ENCODE measurements at places on chromosomes 6 and 20. TPM values are rescaled to one million over a fixed set of nuclear protein-coding genes. Genes with fewer than 3 reads are reported as not detected.

- no peak for DNase-seq
- no peaks in the 10 kb centered on the region for H3K4me1 ChIP-seq
- H3K27ac ChIP-seq = no peak overlapping the region
- no peak overlapping the region for H3K4me3 ChIP-seq
- no peaks in the 10 kb centered on the region for H3K36me3 ChIP-seq
- no peaks in the 10 kb centered on the region for H3K27me3 ChIP-seq
These were observed 156.7 kb upstream of the THEMIS start for GRCh38 chr6:128057541-128057940.

DNA sequence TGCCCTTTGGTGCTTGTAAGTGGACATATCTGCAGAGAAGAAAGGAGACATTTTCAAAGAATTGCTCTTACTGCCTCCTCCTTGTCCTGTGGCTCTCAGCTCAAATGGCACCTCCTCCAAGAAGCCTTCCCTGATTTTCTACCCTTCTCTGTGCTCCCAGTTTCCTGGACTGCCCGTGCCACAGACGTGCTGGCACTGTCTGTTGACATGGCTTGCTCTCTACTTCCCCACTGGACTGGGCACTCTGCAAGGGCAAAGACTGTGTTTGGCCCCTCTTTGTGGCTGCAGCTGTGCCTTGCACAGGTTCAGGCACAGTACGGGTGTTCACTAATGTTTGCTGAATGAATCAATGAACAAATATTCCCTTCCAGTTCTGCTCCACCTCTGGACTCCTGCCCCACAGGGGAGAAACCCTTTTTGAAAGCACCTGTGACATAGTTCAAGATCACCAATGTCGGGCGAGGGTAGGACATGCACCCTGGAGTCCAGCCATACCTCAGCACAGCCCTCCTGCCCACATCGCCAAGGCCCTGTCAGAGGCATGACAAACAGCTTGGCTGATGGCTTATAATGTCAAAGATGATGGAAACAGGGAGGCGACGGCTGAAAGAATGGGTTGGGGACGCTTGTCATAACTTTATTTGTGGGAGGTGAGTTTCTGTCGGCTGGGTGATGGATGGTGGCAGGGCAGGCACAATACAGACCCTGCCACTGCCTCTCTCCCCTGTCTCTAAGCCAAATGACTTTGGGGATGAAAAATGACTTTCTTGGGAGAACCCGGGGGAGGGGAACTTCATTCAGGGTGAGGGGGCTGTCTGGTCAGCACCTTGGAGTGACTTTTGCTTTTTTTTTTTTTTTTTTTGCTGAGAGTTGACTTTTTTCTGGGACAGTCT lies 15.6 kb upstream of the CTNNBL1 start:
- H3K27ac ChIP-seq = no peak overlapping the region
- H3K4me3 ChIP-seq = no peak overlapping the region
- peaks cover 40% of the 10 kb centered on the region for H3K27me3 ChIP-seq
- H3K36me3 ChIP-seq = no peaks in the 10 kb centered on the region

SEL1L2 gene
- total RNA-seq = not detected

ARG1 gene
- total RNA-seq = not detected

DNA sequence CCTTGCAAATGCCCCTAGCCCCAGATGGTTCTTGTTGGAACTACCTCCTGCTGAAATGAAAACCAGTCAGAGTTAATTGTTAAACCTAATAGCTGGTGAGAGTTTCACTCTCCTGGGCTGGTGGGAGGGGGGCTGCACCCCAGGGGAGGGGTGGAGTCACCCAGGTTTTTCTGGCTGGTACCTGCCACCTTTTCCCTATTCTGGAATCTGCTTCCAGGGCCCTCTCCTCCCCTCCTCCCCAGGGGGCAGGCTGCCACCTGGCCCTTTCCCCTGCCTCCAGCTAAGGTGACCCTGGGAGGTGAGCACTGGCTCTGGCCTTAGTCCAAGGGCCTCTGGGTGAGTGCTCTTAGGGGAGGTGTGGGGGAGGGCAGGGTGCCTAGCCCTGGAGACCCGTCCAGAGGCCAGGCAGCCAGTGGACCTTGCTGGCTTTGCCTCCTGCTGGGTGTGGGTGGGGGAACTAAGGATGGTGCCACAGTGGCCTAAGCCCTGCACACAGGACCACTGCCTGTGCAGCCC lies 48.8 kb upstream of the EPB41L1 start:
- H3K4me1 ChIP-seq = no peaks in the 10 kb centered on the region
- no peaks in the 10 kb centered on the region for H3K27me3 ChIP-seq
- no peak overlapping the region for H3K4me3 ChIP-seq
- no peaks in the 10 kb centered on the region for H3K36me3 ChIP-seq
- H3K27ac ChIP-seq = no peak overlapping the region

C20orf173 gene
- not detected for total RNA-seq

PCK1 gene
- total RNA-seq = not detected

ENPP1 gene
- 7.1 TPM for total RNA-seq

- DNase-seq = no peak
- no peaks in the 10 kb centered on the region for H3K27me3 ChIP-seq
- peaks cover 15% of the 10 kb centered on the region for H3K36me3 ChIP-seq
These were observed 6.3 kb downstream of the HMGN4 start for GRCh38 chr6:26544473-26544872.

BNIP5 gene
- not detected for total RNA-seq

GRCh38 chr20:12984863-12985262 lies 23.9 kb upstream of the SPTLC3 start:
- no peaks in the 10 kb centered on the region for H3K27me3 ChIP-seq
- no peak for DNase-seq
- no peak overlapping the region for H3K27ac ChIP-seq
- H3K4me3 ChIP-seq = no peak overlapping the region

KIF13A gene
- 38.4 TPM for total RNA-seq

GRCh38 chr6:166366921-166367320 lies 15.8 kb downstream of the MPC1 start:
- no peaks in the 10 kb centered on the region for H3K36me3 ChIP-seq
- H3K4me1 ChIP-seq = peaks cover 13% of the 10 kb centered on the region
- H3K27me3 ChIP-seq = no peaks in the 10 kb centered on the region
- no peak for DNase-seq

ZSCAN23 gene
- 4.8 TPM for total RNA-seq

DNA sequence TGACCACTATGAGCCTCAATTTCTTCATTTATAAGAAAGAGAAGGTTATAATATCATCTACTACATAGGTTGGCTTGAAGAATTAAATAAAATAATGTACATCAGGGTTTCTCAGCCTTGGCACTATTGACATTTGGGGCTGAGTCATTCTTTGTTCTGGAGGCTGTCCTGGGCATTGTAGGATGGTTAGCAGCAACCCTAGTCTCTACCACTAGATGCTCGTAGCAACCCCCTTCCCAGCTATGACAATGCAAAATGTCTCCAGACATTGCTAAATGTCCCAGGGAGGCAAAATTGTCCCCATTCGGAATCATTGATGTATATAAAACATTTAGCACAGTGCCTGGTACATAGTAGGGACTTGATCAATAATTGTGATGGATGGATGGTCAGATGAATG lies 152.1 kb downstream of the KHDC1L start:
- H3K27ac ChIP-seq = no peak overlapping the region
- DNase-seq = no peak
- no peaks in the 10 kb centered on the region for H3K36me3 ChIP-seq
- no peaks in the 10 kb centered on the region for H3K27me3 ChIP-seq
- H3K4me1 ChIP-seq = peaks cover 3% of the 10 kb centered on the region
- H3K4me3 ChIP-seq = no peak overlapping the region

FAXC gene
- total RNA-seq = 7.4 TPM

DNA sequence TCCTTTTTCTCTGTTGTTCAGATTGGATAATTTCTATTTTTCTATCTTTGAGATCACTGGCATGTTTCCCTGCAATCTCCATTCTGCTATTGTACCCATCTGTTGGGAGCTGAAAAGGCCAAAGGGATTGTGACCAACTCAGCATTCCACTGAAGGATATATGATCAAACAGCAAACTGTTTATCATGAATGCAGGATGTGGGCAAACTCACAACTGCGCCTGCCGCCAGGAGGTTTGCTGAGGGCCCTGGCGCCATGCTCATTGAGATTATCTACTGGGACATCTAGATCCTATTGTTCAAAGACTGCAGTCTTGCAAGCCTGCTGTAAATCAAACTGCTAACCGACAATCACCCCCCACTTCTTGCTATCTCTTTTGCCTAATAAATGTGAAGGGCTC lies 3.8 kb upstream of the FKBP1A start:
- no peaks in the 10 kb centered on the region for H3K36me3 ChIP-seq
- H3K4me3 ChIP-seq = no peak overlapping the region
- peaks cover 16% of the 10 kb centered on the region for H3K4me1 ChIP-seq

HNF4A gene
- not detected for total RNA-seq

CARMIL1 gene
- 21.3 TPM for total RNA-seq

- no peaks in the 10 kb centered on the region for H3K4me1 ChIP-seq
- no peak overlapping the region for H3K4me3 ChIP-seq
- no peak overlapping the region for H3K27ac ChIP-seq
- DNase-seq = no peak
These were observed 173.8 kb upstream of the NRSN1 start for GRCh38 chr6:23952245-23952644.

SUPT3H gene
- total RNA-seq = 12.4 TPM

PPIL6 gene
- total RNA-seq = 1.7 TPM

GRCh38 chr6:136927292-136927691 lies 5.2 kb downstream of the SLC35D3 start:
- H3K36me3 ChIP-seq = no peaks in the 10 kb centered on the region
- H3K27me3 ChIP-seq = peaks cover 27% of the 10 kb centered on the region

CCN2 gene
- 1,253 TPM for total RNA-seq

DNA sequence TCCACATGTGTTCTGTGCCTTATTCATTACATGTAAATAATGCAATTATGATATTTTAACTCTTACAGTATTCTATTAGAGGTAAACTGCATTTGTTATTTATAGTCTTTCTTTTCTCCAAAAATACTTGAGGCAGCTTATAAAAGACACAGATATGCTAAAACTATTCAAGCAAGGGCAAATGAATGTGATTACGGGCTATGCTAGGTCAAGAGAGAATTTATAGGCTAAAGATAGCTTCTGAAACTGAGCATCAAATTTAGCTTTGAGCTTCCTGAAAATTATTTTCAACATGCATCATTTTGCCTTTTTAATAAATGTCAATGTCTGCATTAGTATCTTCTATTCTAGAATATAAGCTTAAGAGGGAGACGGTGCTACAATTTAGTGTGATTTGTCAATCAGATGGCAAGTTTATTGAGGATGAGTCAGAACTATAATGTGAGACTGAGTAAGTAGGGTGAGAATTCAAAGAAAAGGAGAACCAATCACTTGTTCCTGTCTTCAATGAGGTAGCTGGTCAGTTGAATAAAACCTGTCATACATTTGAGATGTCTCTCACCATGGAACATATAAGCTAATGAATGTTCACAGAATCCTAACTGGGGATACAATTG lies 669.4 kb upstream of the CITED2 start:
- no peaks in the 10 kb centered on the region for H3K36me3 ChIP-seq
- peak overlapping the region; percentile 5 for H3K27ac ChIP-seq
- no peaks in the 10 kb centered on the region for H3K27me3 ChIP-seq
- DNase-seq = peak; percentile 59
- no peak overlapping the region for H3K4me3 ChIP-seq
- H3K4me1 ChIP-seq = no peaks in the 10 kb centered on the region

- peaks cover 13% of the 10 kb centered on the region for H3K36me3 ChIP-seq
- DNase-seq = no peak
- no peaks in the 10 kb centered on the region for H3K27me3 ChIP-seq
- no peak overlapping the region for H3K27ac ChIP-seq
These were observed 13.5 kb downstream of the STK35 start for GRCh38 chr20:2114990-2115681.

CYP24A1 gene
- 0.73 TPM for total RNA-seq

GRCh38 chr6:52426667-52427066 lies 6.5 kb downstream of the EFHC1 start:
- H3K4me3 ChIP-seq = no peak overlapping the region
- H3K27me3 ChIP-seq = no peaks in the 10 kb centered on the region
- no peak overlapping the region for H3K27ac ChIP-seq
- H3K4me1 ChIP-seq = peaks cover 26% of the 10 kb centered on the region

GRCh38 chr20:47531458-47531857 lies 29.8 kb downstream of the NCOA3 start:
- H3K4me1 ChIP-seq = no peaks in the 10 kb centered on the region
- no peaks in the 10 kb centered on the region for H3K27me3 ChIP-seq
- DNase-seq = no peak
- H3K4me3 ChIP-seq = no peak overlapping the region
- no peaks in the 10 kb centered on the region for H3K36me3 ChIP-seq
- no peak overlapping the region for H3K27ac ChIP-seq

DNA sequence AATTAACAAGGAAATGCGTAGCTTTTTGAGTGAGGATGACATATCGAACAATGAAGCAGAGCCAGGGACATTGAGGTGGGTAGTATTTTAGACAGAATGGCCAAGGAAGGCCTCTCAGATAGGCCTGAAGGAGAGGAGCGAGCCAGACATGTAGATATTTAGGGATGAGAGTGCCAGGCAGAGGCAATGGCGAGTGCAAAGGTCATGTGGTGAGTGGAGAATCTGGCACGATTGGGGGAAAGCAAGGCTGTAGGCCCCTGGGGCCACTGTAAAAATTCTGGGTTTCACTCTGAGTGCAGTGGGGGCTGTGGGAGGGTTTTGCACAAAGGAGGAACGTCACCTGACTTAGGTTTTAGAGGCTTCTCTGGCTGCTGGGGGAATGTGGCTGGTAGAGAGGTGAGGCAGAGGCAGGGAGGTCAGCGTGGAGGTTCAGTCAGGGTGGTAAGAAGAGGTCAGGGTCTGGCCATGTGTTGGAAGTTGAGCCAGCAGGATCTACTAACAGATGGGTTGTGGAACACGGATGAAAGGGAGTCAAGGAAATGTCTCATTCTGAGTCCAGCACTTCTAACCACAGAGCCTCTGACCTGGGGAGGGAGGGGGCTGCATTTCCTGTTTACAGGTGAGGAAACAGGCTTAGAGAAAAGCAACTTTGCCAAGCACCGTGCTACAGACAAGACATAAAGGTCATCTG lies 11.3 kb downstream of the SIRPA start:
- H3K4me3 ChIP-seq = no peak overlapping the region
- no peak overlapping the region for H3K27ac ChIP-seq
- DNase-seq = no peak
- peaks cover 12% of the 10 kb centered on the region for H3K4me1 ChIP-seq
- H3K36me3 ChIP-seq = no peaks in the 10 kb centered on the region
- H3K27me3 ChIP-seq = no peaks in the 10 kb centered on the region

DNA sequence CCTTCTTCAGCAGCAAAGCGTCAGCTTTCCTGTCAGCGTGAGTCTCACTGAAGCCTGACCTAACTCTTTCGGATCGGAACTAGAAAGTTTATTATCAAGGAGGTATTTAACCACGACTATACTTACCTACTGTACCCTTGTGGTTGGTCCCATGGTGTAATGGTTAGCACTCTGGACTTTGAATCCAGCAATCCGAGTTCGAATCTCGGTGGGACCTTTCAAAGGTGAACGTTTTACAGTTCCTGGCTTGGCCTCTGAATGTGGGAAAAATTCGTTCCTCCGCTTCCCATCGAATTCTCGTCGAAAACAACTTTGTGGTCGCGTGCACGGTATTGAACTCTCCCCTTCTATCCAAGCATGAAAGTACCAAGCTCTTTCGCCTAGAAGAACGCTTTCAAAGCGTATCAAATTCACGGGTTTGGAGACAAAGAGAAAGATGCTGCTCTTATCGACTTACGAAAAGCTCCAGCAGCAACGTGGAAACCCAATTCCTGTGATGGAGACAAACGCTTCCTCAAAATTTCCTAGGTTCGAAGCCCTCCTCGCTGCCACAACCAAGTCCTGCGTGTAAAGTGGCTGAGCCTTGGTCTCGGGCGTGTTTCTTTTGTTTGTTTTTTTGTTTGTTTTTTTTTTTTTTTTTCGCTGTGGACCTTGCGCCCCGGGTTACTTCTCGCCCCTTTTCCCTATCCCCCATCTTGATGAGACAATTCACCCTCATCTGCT lies 63.7 kb downstream of the GPX5 start:
- H3K36me3 ChIP-seq = no peaks in the 10 kb centered on the region
- H3K4me1 ChIP-seq = peaks cover 20% of the 10 kb centered on the region
- DNase-seq = peak; percentile 91
- peaks cover 8% of the 10 kb centered on the region for H3K27me3 ChIP-seq
- peak overlapping the region; percentile 19 for H3K27ac ChIP-seq

KIF16B gene
- 6.5 TPM for total RNA-seq
